Umbilical cord (tissue), 2 donors: ENCODE measurements at places on chromosomes 1 and 21.

DNA sequence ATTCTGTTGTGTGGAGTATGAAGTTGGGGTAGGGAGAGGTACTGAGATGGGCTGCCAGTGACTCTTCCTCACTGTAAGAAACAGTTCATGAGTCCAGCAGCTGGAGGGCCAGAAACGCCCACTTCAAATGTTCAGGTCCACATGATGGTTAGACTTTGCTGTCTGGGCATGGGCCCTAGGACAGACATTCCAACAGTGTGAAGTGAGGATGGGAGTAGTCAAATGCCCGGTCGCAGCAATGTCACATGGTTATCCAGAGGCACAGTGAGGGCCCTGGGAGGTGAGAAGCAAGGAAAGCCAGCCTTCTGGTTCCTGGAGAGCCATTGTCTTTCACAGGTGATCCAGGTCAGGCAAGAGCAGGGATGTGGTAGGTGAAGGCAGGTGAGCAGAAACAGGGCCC, 304.4 kb downstream of the HHAT start:
- DNase-seq: no peak

DNA sequence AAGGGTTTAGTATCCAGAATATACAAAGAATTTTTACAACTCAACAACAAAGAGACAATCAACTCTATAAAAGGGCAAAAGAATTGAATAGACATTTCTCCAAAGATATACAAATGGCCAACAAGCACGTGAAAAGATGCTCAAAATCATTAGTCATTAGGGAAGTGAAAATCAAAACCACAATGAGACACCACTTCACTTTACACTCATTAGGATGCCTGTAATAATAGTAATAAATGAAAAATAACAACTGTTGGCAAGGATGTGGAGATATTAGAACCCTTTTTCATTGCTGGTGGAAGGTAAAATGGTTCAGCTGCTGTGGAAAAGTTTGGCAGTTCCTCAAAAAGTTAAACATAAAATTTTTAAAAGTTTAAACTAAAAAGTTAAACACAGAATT, 7.0 kb upstream of the ABCD3 start:
- no peak for DNase-seq

DNA sequence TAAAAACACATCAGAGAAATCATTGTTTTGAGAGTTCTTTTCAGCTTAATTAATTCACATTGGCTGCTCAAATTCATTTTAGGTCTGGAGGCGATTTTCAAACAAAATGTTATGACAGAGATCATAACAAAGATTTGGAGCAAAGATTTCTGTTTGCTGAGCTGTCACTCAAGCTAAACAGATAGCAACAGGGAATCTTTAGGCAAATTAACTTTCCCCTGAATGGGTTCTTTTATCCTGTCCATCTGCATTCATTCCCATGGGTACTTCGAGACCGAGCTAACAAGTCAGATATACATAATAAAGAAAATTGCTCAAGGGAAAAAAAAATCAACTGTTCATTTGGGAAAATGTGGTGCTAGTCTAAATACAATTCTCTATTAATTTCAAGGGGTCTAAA, 30.2 kb upstream of the CA6 start:
- DNase-seq: no peak

DNA sequence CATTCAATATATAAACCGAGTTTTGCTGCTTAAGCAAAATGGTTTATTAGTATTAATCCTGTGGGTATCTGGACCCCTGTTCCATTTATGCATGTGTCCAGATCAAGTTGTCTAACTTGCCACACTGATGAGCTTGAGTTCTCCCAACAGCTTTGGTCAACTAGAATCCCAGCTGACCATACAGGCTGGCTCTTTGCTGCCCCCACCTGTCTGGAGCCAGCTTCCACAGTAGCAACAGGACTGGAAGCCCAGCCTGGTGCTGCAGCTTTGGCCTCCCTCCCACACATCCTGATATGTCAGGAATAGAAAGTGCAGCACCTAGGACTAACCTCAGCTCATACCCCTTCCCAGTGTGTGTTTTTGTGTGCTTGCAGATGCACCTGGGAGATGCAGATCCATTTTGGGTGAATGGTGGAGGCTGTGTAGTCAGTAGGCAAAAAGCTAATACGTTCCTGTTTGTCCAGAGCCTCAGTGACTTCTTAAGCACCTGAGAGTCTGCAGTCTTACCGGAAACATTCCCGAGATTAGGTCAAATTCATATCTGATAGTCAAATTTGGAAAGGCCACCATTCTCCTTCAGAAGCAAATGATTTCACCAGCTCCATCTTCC, 40.9 kb upstream of the BEND5 start:
- DNase-seq: peak; percentile 71

GRCh38 chr1:99228153-99228552, 36.1 kb upstream of the PLPPR4 start:
- no peak for DNase-seq
